ENCODE measurements at places on chromosomes 6 and 20.

DNA sequence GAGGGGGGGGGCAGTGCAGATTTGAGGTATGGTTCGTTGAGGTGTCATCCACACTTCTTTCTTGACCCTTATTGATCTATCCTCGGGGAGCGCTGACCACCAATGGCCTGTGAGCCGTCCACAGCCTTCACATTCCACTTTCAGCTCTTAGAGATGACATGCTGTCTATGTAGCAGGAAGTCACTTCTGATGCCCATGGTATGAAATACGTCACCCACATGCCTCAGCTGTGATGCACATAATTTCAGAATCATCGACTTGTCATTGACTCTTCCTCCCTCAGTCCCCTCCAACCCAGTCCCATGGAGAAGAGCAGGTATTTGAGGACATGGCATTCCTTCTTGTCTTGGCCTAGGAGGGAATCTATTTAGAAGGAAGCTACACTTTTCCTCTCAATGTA lies 4.7 kb upstream of the ADGRF5 start:
- DNase-seq = no peak

GRCh38 chr6:145169726-145170224 lies 565.5 kb downstream of the EPM2A start:
- no peak for DNase-seq

DNA sequence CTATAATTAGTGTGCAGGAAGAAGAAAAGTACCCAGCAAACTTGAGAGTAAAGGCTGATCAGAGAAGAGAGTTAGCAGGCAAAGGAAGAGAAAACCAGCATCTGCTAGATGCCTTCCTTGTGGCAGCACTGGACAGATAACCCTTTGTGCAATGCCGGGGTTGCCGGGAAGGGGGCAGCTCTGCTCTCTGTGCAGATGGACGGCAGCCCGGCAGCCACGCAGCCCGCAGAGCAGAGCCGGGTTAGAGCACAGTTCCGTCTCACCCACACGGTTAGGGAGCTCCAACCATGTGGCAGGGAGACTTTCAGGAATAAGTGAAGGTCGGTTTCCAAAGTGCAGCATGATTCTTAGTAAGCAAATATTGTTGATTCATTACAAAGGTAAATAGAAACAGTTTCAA lies 80.0 kb upstream of the RPS6KA2 start:
- no peak for DNase-seq

GRCh38 chr6:168196385-168196860 lies 117.4 kb upstream of the FRMD1 start:
- DNase-seq = no peak

- no peak for DNase-seq
Measured at GRCh38 chr6:16338577-16339264, 100.3 kb downstream of the GMPR start.

- DNase-seq = no peak
Measured at GRCh38 chr20:6169251-6169650, 46.4 kb upstream of the FERMT1 start.

DNA sequence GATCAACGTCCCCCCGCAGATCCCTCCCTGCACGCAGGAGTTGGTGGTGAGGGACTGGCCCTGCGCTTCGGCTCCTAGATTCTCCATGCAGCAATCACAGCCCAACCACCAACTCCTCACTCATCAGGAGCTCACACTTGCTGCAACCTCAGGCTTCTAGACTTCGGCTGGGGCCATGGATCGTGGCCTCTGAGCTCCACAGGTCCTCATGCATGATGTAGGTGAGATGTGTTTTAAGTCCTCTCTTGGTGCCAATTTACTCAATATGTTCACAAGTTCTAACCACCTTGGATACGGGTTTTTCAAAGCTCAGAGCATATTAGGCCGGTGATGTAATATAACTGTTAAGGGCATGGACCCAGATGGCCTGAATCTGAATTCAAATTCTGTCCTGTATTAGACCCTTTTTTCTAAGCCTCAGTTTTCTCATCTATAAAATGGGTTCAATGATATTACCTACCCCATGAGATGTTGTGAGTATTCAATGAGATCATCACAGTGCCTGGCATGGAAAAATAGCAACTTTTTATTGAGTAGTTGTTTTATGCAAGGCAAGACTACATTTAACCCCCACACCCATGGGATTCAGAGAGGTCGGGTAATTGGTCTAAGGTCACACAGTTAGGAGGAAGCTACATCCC lies 31.0 kb downstream of the SUN5 start:
- no peak for DNase-seq

GRCh38 chr6:159378411-159379328 lies 209.5 kb downstream of the FNDC1 start:
- DNase-seq = no peak
